ENCODE measurements at places on chromosomes 13 and 19.

DNA sequence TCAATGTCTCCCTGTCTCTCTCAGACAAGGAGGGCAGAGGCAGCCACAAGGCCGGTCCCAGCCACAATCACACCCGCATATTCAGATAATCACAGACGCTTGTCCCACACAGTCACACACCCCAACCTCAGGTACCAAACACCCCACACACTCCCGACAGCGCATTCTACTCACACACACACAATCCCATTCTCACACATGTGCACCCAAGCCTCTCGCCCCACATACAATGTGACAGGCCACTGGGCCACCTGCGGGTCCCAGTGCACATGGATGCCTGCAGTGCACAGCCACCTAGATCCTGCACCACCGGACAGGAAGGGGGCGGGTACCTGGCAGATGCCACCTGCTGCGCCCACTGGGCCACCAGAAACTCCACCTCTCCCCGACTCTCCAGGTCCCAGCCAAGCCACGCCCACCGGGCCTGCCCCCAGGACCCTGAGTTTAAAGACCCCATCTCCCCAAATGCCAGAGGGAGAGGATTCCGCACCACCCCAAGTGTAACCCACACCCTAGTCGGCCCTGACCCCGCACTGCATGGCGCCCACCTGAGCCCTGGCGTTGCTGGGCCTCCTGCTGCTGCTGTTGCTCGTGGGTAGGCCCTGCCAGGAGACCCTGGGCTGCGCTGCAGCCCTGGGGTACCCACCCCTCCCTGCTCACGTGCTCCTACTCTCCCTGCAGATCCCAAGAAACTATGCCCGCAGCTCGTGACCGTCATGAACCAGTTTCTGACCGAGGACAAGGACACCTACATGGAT is 10.6 kb downstream of the SCGB2B2 start:
- no peak for DNase-seq

DNA sequence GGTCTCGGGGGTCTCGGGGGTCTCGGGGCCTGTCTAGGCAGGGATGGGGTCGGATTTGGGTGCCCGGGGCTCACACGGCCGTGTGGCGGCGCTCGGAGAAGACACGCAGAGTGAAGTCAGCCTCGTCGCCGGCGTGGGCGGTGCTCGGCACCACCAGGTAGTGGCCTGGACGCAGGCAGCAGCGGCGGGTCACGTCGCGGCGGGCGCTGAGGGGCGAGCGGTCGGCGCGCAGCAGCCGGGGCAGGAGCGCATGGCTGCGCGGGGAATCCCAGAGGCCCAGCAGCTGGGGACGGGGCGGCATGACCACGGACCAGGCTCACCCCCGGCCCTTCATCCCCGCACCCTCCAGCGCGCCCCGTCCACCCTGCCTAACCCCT is 8.2 kb downstream of the CAPN12 start:
- DNase-seq: peak; percentile 43

GRCh38 chr19:40219721-40220276 is 1.6 kb upstream of the TTC9B start:
- DNase-seq: no peak

GRCh38 chr19:48780631-48781391 is 25.5 kb downstream of the FGF21 start:
- DNase-seq: no peak

- no peak for DNase-seq
Observed at GRCh38 chr19:44648631-44649251, 5.0 kb downstream of the PVR start.

DNA sequence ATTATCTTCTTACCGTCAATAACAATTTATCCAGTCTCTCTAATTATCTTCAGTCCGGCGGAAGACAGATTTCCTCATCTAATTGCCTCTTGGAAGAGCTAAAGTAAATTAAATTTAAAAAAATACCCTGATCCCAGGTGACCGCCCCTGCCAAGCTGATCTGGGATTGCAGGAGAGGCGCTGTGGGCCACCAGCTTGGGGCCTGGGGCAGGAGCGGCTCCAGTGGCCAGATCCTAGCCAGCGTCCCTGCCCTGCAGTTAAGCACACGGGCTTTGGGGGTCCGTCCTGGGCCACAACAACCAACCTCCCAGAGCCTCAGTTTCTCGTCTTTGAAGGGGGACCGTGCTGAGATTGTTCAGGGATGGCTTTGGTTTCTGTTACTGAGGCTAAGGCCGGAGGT is 12.4 kb upstream of the TMEM255B start:
- DNase-seq: no peak

DNA sequence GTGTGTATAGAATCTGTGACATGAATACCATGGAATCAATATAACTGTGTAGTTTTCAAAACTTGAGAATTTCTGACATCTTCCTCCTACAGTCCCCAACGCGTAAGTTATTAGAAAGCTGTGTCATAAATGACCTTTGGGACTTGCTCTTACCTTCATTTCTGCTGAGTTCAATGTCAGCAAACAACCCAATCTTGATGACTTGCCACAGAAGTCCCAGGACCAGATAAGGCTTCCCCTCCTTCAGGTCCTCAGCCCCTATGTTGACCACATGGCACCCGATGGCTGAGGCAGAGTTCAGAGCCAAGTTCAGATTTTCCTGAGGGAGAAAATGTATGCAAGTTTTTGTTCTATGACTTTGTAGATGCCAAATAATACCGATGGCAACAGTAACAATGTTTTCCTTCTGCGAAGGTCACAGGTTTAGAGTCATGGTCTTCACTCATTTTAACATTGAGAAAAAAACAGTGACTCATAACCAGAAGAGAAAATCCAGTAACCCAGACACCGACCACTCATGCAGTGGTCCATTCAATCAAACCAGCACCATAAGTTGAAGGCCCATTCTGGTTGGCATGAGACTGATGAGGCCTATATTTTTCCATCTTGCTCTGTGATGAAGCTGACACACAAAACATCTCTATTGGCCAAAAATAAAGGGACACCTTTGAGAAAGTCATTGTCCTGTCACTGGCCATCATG is 29.2 kb downstream of the LCP1 start:
- DNase-seq: no peak

DNA sequence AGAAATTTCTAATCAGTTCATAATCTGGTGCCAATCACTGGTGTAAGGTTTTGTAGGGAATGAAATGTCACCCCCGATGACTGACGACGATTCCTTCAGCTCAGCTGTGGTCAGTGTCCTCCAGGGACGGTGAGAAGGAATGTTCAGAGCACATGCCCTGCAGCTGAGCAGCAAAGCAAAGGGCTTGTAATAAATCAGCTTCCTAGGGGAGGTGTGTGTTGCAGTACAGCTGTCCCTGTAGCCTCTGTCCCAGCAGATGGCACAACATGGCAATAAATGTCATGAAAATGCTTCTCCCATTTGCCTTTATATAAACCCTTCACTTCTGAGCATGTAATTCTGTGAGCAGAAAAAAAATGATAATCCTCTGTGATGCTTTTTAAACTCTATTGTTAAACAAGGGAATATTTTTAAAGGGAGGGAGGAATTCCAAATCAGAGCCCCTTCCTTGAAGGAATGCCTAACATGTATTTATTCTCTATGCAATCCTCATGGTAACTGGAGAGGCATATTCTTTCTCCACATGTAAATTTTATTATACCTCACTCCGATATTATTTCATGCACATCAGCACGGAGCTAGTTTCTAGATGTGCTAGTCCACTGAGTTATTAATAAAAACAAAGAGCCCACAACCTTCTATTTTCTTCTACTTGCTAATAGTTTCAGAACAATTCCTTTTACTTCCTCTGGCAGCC is 102.5 kb downstream of the FAM216B start:
- no peak for DNase-seq

GRCh38 chr19:41528106-41528505 is 47.9 kb upstream of the CEACAM21 start:
- DNase-seq: no peak

- no peak for DNase-seq
Observed at GRCh38 chr13:37997641-37998040, 128.1 kb upstream of the TRPC4 start.

DNA sequence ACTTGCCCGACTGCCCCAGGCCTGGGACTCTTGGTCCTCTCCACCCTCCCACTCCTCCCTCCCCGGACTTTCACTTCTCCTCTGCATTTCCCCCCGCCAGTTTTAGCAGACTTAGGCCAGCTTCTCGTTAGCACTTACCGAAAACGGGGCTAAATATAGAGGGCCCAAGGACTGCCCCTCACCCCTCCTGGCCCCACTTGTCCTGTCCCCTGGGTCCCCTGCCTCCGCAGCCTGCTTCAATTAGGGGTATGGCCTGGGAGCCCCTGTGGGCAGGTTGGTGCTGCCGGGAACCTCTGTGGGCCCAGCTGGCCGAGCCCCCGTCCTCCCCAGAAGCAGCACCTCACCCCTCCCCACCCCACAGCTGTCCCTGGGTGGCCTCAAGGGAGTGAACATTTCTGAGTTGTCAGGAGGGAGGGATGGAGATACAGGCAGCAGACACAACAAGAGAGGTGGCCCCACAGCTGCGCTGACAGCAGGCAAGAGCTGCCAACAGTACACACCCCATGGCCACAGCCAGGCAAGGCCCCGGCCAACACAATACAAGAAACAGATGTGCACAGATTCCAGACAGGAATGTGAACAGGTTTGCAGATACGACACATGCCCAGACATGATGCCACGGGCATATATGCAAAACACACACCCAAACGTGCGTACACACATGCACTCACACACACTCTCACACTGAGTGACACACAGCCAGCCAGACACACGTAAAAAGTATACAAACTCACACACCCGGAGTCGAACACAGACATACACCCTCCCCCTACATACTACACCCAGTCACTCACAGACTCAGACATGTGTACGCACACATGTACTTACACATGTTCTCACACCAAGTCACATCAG is 2.6 kb downstream of the POU2F2 start:
- DNase-seq: no peak

- DNase-seq: no peak
Observed at GRCh38 chr13:37382146-37382545, 216.4 kb downstream of the POSTN start.

DNA sequence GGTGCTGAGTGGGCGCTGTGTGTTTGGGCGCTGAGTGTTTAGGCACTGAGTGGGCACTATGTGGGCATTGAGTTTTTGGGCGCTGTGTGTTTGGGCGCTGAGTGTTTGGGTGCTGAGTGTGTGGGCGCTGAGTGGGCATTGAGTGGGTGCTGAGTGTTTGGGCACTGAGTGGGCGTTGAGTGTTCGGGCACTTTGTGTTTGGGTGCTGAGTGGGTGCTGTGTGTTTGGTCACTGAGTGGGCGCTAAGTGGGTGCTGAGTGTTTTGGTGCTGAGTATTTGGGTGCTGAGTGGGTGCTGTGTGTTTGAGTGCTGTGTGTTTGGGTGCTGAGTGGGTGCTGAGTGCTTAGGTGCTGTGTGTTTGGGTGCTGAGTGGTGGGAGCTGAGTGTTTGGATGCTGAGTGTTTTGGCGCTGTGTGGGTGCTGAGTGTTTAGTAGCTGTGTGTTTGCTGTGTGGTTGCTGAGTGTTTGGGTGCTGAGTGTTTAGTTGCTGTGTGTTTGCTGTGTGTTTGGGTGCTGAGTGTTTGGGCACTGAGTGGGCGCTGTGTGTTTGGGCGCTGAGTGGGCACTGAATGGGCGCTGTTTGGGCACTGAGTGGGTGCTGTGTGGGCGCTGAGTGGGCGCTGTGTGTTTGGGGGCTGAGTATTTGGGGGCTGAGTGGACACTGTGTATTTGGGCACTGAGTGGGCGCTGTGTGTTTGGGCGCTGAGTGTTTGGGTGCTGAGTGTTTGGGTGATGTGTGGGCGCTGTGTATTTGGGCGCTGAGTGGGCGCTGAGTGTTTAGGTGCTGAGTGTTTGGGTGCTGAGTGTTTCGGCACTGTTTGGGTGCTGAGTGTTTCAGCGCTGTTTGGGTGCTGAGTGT is 47.2 kb upstream of the F7 start:
- DNase-seq: no peak

GRCh38 chr13:22286338-22286737 is 615.5 kb downstream of the FGF9 start:
- DNase-seq: no peak

GRCh38 chr19:39246951-39247669 is 1.5 kb downstream of the IFNL4 start:
- DNase-seq: peak; percentile 32

GRCh38 chr19:48480183-48480557 is 11.0 kb downstream of the CYTH2 start:
- DNase-seq: no peak

- no peak for DNase-seq
Observed at GRCh38 chr19:16754207-16754806, 34.7 kb downstream of the NWD1 start.

- DNase-seq: no peak
Observed at GRCh38 chr13:25847145-25847544, 204.7 kb downstream of the SHISA2 start.

DNA sequence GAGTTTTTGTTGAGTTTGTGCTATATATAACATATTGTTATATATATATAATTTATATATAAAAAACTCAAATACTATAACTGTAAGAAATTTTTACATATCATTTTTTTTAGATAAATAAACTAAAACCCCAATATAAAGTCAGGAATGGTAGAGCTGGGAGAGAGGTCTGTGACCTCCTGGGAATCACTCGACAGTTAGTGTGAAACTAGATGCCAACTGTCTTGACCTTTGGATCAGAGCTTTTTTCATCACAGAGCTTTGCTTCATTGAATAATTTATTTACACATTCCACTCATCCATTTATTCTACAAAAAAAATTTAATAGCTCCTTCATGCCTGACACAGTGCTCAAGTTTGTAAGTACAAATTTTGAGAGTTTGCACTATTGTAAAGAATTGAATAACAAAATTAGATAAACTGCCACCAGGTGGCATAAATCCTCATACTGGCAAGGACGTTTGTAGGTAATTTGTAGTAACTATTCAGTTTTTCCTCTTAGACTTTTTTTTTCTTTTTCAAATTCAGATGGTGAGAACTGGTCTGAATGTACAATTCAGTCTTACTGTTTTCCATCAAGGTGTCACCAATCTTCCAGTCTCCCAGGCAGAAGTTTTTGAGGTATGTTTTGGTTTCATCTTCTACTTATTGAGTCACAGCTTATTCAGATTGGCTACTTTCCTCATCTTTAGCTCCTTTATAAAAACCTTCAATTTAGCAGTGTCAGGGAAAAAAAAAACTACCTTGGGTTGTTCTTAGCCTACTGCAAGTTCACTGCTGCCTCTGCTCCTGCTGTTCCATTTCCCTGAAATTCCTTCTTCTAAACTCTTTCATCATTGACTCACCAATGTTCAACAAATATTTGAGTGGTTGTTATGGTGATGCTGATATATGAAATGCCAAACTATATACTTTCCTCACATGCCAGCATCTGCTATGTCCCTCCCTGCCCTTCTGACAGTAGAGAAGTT is 28.7 kb downstream of the LACC1 start:
- no peak for DNase-seq

- no peak for DNase-seq
Observed at GRCh38 chr19:39408392-39409207, 2.0 kb downstream of the ZFP36 start.

- peak; percentile 76 for DNase-seq
Observed at GRCh38 chr19:4851551-4852290, 15.7 kb downstream of the PLIN3 start.

GRCh38 chr19:15251749-15252397 is 19.6 kb upstream of the EPHX3 start:
- DNase-seq: no peak

DNA sequence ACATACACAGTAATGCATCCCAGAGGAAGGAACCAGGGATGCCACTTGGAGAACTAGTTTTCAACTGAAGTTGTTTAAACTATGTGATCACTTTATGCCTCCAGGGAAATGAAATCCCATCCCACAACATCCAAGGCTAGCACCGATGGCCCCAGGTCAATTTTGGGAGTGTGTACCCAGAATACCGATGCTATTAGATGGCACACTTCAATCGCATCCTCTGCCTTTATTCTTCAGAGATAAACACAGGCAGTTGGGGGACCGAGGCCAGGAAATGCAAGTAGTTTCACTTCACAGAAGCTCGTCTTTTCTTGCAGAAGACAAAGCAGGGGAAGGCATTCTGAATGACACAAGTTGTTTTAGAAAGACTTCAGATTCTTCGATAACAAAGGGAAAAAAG is 13.8 kb downstream of the STK24 start:
- DNase-seq: no peak
